ENCODE measurements at places on chromosomes 4 and X.

- H3K27me3 ChIP-seq, result no peaks in the 10 kb centered on the region
- no peak for DNase-seq
- no peak overlapping the region for H3K4me3 ChIP-seq
- H3K4me1 ChIP-seq, result no peaks in the 10 kb centered on the region
- no peak overlapping the region for H3K27ac ChIP-seq
These were observed 163.2 kb downstream of the SLC7A11 start for GRCh38 chr4:138078751-138079520.

DNA sequence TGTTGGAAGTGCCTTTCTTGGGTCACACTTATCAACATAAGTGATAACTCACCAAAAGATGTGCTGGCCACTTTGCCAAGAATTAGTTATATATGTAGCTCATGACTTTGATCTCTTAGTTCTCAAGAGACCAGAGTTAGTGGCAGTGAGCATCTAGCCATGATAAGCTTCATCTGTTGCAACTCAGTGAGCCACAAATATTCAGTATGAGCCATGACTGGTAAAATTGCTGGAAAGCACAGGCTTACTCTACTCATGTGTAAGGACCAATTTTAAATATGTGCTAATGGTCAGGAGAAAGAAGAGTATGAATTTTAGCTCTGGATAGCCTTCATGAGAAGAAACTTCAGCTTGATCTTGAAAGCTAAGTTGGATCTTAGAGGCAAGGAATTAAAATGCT is 59.4 kb upstream of the TLL1 start:
- H3K27ac ChIP-seq, result no peak overlapping the region
- no peak for DNase-seq
- no peaks in the 10 kb centered on the region for H3K36me3 ChIP-seq
- H3K4me1 ChIP-seq, result no peaks in the 10 kb centered on the region
- H3K27me3 ChIP-seq, result no peaks in the 10 kb centered on the region
- H3K4me3 ChIP-seq, result no peak overlapping the region

DNA sequence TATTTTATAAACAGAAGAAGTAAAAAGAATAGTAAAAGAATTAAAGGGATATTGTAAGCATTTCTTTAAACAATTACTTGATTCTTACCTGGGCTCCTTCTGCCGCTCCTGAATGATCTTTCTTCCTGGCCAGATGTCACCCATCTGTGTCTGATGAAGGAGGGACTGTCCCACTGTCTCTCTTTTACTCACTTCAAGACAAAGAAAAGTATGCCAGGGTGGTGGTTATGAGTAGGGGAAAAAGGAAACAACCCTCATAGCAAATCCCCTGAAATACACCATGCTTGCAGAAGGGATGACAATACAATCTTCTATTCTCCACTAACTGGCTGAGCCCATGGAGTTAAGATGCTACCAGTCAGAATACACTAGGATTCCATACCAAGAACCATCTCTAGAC is 31.1 kb downstream of the SYTL4 start:
- H3K36me3 ChIP-seq, result no peaks in the 10 kb centered on the region
- no peak overlapping the region for H3K27ac ChIP-seq
- no peak for DNase-seq
- H3K4me1 ChIP-seq, result no peaks in the 10 kb centered on the region
- H3K4me3 ChIP-seq, result no peak overlapping the region

GRCh38 chr4:164023214-164023613 is 528.7 kb downstream of the TMA16 start:
- H3K27ac ChIP-seq, result no peak overlapping the region
- DNase-seq, result no peak
- H3K27me3 ChIP-seq, result no peaks in the 10 kb centered on the region
- H3K4me1 ChIP-seq, result no peaks in the 10 kb centered on the region
- no peaks in the 10 kb centered on the region for H3K36me3 ChIP-seq

DNA sequence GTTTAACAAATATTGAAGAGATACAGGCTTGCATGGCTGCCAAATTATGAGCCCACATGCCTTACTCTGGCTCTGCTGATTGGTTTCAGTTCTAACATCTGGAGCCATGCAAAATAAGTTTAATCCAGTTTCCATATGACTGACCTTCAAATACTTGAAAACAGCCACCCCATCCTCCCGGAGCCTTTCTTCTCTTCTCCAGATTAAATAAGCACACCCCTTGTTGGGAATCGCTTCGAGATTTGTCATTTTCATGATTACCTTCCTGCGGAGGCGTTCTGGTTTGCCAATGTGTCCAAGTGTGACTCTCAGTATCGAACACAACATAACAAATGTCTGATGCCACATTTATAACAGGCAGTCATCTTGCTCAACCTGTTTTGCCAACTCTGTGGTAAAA is 101.6 kb upstream of the JADE1 start:
- DNase-seq, result no peak
- H3K4me1 ChIP-seq, result peaks cover 20% of the 10 kb centered on the region
- no peak overlapping the region for H3K4me3 ChIP-seq
- H3K36me3 ChIP-seq, result peaks cover 3% of the 10 kb centered on the region
- no peaks in the 10 kb centered on the region for H3K27me3 ChIP-seq

DNA sequence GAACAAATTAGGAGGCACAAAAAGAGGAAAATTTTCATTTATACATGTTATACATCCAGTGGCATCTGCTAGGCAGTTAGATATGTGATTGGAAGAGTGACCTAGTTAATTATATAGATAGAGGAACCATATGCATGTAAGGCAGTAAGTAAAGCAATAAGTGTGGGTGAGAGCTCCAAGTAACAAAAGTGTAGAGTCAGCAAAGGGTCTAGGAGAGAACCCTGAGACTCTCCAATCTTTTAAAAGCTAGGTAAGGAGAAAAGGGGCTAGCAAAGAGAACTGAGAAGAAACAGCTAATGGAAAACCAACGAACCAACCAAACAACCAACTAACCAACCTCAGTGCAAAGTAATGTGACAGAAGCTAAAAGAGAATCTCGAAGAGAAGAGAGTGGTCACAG is 3.8 kb upstream of the CFAP299 start:
- H3K4me1 ChIP-seq, result peaks cover 15% of the 10 kb centered on the region
- H3K4me3 ChIP-seq, result no peak overlapping the region
- H3K27me3 ChIP-seq, result peaks cover 15% of the 10 kb centered on the region

Data from activated naive CD4-positive, alpha-beta T cell treated with anti-CD3 and anti-CD28 coated beads, Interleukin-2, amount 10 ng/mL, durations not matched to agents 7 days and 5 days (primary cell).